ENCODE measurements at places on chromosomes 12 and 14.

DNA sequence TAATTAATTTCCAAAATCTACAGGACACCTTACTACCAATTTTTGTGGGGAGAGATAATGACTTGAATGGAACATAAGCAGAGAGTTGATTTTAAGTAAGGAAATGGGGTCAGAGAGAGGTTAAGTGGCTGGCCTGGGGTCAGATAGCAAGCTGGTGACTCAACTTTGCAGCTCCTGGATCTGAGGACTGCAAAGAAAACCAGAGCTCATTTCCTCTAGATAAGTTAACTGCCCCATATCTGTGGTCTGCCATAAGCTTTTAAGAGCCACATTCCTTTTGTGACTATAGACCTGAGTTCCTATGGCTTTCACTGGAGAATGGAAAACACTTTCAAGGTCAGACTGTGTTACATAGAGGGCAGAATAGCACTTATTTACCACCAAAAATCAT is 201.2 kb upstream of the PRICKLE1 start:
- peak; percentile 66 for DNase-seq

GRCh38 chr14:93171376-93171775 is 13.3 kb downstream of the MOAP1 start:
- DNase-seq = no peak

GRCh38 chr14:50338587-50338986 is 26.5 kb downstream of the DMAC2L start:
- no peak for DNase-seq

DNA sequence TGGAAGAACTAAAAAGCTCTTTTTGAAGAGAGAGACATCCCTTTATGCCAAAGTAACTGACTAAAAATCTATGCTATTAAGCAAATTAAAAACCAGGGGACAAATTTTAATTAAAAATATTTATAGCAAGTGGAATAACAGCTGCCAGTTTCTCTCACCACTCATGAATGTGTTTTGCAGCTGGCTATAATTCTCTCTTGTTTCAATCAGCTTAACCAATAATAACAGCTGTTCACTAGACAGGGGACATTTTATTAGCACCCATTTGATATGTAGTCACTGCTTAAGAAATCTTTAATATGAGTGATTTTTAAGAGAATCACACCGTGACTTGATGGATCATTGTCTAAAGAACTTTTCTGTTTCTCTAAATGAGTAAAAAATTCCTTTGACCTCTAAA is 34.2 kb upstream of the KRR1 start:
- DNase-seq = no peak

DNA sequence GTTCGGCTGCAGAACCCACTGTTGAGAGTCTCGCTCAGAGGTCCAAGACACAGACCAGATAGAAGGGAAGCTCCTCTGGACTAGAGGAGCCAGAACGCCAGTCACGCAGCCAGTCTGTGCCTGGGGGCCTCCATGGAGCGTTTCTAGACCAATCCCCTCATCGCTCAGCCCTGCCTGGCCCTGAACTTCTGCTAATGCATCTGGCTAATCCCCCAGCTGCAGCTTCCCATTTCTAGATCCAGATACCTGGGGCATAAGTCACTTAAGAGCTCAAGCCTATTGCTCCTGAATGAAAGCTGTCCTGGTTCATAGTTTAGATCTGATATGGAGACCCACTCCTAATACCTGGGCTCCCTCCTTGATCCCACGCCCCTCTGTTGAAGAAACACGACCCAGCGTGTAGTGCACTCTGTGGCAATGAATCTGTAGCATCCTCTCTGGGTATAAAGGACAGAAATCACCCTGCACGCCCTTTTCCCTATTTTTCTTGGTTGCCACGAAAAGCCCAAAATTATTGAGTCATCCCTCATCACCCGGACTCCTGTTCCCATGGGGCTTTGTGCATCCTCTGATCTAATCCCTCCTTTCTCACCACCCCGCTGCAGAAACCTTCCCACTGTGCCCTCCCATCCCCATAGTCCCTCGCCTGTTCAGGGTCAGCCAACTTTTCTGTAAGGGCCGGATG is 341.6 kb upstream of the FKBP4 start:
- DNase-seq = no peak

GRCh38 chr12:116066381-116067230 is 210.9 kb downstream of the MED13L start:
- DNase-seq = peak; percentile 61

DNA sequence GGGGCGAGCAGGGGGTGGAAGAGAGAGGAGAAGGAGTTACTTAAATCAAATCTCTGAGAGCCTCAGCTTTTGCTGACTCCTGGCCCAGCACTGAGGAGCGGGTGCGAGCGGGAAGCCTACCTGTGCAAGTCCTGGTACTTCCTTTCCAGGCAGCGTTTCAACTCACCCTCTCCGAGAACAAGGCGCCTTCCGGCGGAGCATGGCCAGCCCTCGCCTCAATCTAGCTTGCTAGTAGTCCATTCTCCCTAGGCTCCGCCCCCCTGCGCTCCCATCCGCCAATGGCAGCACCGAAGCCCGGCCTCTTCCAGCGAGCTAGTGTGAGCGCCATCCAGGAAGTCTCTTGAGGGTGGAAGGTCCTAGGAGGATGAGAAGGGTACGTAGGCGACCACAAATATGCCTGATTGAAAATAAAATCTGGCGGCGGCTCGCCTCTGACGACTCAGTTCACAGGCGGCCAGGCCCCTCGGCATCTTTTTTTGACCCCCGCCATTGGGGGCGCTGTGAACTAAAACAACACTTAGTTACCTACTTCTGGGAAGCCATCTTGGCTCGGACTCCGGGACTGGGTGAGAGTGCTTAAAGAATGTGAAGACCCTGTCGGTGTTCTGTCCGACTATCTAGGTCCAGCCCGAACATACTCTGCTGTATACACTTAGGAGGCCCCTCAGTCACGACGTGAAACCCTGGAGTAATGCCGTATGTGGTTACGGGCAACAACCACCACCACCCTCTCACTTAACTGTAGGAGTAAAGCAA is at the start of gene CHD8:
Gene CHD8 (minus strand): TSS at position 212 of the 756 bp plus-strand sequence. CDS start 24,480 bp downstream, outside the sequence.
- peak; percentile 100 for DNase-seq

DNA sequence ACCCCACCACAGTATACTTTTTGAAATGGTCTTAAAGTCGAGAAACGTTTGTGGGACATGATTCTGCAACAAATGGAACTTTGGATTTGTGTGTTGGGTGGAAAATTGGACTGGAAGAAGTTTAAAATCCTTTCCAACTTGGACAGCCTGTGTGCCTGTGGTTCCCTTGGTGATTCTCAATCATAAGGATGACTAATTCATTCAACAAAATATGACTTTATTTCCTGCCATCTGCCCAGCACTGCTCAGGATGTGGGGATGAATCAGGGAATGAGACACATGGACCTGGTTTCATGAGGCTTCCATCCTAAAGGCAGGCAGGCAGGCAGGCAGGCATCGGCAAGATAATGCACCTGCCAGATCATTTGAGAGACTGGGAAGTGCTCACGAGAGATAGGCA is 57.3 kb upstream of the TMEM132D start:
- no peak for DNase-seq

DNA sequence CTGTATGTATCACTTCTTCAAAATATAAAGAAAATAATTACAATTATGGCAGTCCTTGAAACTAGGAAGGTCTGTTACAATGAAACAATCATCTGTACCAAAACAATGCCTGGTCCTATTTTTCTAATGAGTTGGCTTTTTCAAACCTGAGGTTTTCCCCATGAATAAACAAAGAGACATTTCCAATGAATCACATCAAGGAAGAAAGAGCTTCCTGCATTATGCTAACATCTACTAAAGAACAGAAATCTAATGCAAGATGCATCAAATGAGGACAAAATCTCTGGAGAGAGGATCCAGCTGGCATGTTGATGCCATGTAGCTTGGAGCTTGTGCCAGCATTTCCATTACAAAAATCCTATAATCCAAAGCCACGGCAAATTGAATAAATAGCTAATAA is 29.3 kb downstream of the NIN start:
- DNase-seq = peak; percentile 47

DNA sequence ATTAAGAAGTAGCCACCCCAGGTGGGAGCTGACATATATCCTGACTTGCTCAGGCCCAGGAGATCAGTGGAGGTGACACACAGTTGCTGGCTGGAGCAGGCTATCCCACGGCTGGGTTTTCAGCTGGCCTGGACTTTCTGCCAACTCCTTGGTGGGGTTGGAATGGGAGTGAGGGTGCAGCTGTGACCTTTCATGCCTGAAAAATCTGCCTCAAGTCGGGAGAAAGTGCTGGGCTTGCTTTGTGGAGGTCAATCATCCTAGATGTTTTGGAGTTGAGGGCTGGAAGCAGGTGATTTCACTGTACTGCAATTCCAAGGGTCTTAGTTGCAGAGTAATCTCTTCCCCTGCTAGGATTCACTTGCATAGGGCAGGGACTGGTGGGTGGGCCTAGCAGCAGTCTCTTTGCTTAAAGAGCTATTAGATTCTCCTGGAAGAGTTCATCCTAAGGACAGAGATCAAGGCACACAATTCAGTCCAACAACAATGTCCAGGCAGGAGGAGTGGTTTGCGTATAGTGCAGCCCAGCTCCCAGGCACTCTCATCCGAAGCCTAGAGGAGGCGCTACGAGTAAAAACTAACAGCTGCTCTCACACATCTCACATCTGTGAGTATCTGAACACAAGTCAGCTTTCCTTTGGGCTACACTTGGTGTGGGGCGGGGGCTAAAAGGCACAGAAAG is 98.1 kb downstream of the GAS2L3 start:
- DNase-seq = no peak

- peak; percentile 18 for DNase-seq
These were observed 6.3 kb downstream of the METAP2 start for GRCh38 chr12:95480230-95480629.

- DNase-seq = no peak
These were observed 99.3 kb upstream of the LMNTD1 start for GRCh38 chr12:25652371-25652770.

- no peak for DNase-seq
These were observed 259.5 kb upstream of the PKP2 start for GRCh38 chr12:33156042-33156441.

- DNase-seq = peak; percentile 33
These were observed 161.7 kb downstream of the ALX1 start for GRCh38 chr12:85441741-85442140.

All from fibroblast of pulmonary artery (primary cell).